ENCODE measurements at places on chromosomes 1 and 21. TPM values are rescaled to one million over a fixed set of nuclear protein-coding genes. Genes with fewer than 3 reads are reported as not detected.

ASCL5 gene
- polyA plus RNA-seq = not detected

CDCP2 gene
- not detected for polyA plus RNA-seq

OR4F16 gene
- polyA plus RNA-seq = not detected

DNA sequence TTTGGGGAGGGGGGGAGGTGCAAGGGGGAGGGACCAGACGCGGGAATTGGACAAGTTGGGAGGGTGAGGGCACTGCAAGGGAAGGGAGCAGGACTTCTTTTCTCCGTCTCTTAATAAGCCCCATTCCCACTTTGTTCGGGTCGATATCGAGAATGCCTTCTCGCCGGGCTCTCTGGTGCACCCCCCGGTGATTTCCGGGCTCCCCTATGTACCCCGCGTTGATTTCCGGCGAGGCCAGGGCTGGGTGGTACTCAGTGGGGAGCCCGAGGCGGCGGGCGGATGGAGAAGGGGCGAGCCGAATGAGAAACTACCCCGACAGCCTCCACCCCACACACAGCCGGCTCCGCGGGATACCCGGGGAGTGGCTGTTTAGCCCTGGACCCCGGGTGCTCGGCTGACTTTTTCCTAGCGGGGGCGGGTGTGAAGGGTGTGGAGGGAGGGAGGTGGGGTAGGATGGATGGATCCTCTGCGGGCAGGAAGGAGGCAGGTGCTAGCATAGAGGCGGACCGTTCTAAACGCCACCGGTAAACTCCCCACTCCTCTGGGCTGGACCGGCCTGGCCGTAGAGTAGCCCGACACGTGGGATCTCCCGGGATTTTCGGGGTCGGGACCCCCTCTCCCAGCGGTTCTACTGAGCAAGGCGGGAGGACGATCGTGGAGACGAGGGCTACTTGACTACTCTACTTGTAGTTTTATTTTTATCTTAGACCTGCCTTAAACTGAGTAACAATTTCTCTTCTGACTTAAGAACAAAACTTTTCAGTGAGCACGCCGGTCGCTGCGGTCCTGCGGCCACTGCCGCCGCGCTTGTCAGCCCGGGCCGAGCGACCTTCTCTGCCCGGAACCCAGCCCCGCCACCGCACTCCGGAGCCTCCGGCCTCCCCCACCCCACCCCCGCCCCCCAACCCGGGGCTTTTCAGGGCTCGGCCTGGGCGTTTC, 1.0 kb downstream of the RNF220 start:
- DNase-seq = no peak

ARTN gene
- polyA plus RNA-seq = 27.2 TPM

DNA sequence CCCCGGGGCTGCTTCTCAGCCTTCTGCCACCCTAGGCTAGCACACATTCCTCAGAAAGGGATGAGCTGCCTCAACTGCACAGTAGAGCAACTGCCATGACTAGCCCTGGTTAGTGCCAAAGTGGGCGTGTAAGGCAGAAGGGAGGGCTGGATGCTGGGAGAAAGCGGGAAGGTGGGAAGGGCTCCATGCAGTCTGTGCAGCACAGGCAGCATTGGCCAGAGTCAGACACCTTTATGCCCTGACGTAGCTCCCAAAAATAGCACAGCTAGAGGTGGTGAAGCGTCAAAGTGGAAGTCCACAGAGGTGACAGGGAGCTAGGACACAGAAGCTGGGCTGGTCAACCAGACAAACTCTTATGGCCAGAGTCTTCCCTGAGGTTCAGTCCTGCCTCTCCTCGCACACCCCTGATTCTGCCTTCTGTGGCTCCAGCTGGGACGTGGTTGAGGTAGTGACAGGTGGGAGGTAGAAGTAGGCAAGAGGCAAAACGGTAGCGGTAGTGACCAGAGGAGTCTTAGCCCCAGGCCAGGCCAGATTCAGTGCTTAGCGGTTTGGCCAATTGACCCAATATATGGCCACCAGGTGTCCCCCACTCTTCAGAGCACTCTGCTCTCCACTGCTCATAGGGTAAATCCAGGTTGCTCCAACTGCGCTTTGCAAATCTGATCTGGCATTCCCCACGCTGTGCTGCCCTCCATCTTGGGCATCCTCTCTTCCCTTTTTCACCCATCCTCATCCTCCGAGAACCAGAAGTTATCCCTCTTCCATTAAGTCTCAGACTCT, 45.6 kb downstream of the DDX20 start:
- DNase-seq = no peak

GOLT1A gene
- polyA plus RNA-seq = 0.46 TPM

GJA5 gene
- 44.0 TPM for polyA plus RNA-seq

DNA sequence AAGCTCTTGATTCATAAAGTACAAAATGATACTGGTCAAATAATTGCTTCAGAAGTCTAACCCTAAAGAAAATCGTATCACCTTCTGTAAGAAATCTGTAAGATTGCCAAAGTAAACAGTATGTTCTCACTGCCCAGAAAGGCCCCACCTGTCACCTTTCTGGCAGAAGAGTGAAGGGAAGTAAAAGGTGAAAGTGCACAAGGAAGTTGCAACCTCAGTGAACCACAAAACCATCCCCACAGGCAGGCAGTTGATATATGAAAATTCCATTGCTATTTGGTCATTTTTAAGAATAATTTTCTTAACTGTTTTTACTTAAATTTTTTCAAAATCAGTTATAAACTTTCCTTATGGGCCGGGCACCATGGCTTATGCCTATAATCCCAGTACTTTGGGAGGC, 48.5 kb upstream of the FBXO28 start:
- DNase-seq = no peak

- no peak for DNase-seq
Observed at GRCh38 chr1:54742282-54742681, 22.0 kb downstream of the PARS2 start.

LCE1E gene
- 1.0 TPM for polyA plus RNA-seq

DNA sequence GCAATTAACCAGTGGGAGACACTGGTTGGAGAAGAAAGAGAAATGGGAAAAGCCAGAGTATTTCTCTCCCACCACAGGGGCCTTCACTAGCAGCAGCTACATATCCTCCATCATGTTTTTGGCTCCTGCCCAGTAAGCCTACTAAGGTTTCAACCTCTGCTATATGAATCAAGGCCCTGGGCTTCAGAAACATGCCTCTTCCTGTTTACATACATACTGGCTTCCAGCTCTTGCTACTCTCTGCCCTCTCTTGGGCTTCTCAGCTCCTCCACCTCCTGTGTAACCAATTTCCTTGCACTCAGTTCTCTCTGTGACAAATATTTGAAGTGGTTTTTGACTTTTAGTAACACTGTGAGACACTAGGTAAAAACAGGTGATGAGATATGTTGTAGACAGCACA, 80.8 kb downstream of the LRRC7 start:
- no peak for DNase-seq

- no peak for DNase-seq
Observed at GRCh38 chr1:1678581-1679380, 13.8 kb downstream of the SLC35E2B start.

DNA sequence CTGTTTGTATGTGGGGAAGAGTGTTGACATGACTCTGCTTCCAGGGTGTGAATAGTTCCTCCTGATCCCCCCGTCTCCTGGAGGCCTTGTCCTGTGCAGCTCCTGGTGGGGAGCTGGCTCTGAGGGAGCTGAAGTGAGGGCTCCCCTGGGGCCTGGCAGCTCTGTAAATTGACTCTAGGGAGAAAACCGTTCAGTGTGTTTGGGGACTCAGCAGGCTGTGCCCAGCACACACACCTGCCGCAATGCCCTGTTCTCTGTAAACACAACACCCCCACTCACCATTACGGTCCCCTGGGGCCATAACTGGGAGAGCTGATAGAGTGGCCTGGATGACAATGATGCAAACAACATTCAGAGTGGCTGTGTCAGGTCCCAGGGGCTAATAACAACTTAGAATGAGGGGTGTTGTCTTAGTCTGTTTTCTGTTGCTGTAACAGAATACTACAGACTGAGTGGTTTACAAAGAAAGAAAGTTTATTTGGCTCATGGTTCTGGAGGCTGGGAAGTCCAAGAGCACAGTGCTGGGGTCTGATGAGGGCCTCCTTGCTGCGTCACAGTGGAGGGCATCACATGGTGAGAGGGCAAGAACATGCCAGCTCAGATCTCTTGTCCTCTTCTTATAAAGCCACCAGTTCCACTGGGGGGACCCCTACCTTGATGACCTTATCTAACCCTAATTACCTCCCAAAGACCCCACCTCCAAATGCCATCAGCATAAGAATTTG, 15.3 kb downstream of the ADORA1 start:
- DNase-seq = no peak

DNA sequence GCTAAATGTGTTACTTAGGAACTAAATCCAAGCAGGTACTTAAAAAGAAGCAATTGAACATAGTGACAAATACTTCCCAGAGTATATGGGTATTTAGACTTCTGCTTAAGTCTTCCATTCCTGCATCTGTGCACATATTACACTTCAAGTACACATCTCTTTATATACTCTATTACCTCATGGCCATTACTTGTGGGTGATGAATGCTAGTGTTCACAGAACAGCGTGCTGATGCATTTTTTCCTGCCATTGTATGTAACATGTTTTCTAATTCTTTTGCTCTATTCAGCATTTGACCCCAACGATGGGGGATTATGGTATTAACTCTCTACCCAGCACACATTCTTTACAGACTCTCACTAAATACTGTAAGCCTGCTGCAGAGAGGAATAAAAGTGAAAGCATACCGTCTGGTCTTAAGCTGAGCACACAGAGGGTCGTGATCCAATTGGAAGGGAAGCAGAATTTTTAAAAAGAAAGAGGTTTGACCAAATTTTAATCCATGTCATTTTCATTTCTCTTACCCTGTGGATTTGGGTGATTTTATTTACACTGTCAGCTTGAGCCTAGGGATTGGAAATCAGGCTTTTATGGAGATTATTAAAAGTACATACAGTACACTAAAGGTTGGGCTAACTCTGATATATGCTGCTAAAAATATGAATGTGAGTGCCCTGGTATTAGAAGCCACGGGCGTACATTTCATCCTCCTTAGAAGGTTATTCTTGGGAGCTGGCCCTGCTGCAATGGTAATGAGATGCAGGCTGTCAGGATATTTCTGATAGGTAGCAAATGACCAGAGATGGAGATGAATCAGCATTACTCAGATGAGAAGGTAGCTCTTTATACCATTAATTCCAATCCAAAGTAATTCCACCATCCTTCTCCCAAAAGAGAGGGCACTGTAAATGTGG, 95.5 kb upstream of the PROX1 start:
- no peak for DNase-seq

GRCh38 chr1:46489169-46489637, 433 bp upstream of the DMBX1 start:
- DNase-seq = no peak

- no peak for DNase-seq
Observed at GRCh38 chr1:12629511-12629956, 11.5 kb upstream of the DHRS3 start.

DNA sequence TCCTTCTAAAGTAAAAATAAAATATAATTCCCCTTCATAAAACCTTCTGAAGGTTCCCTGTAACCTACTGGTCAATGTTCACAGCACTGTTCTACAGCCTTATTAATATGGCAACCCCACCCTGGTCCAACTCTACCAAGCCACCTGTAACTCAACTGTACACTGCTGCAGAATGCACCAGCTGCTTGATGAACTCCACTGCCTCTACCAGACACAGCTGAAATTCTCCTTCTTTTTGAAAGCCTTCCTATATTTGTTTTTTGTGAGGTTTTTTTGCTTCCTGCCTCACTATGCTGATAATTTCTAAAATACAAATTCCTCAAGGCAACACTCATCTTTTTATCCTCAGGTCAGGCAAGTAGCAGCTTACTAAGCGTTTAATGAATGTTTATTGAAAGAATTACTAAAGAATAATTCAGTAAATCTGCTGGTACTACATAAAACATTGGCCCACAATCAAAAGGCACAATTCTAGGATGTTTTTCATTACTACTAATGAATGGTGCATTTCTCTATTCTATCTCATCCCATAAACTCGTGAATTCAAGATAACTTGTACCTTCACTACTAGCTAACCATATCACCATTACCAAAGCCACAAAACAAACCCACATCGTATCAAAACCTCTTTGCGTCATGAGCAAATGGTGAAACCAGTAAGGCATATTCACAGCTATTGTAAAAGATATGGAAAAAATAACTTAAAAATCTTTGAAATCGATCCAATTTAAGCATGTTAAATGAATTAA, 2.4 kb downstream of the SSX2IP start:
- no peak for DNase-seq

ACP6 gene
- polyA plus RNA-seq = 8.0 TPM

DNA sequence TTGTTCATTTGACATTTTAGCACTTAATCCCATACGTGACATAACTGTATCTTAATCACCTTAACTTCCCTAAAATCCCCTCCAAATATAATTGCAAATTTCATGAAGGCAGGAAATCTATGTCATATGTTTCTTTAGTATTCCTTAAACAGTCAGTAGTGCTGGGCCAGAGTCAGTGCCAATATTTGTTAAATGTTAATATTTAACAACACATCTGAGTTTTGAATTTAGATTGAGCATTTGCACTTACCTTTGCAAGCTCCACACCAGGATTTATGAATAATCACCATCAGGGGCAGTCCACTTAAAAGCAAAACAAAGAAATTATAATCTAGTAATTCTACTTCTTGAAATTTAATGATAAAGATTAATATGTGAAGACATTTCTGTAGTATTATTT, 5.3 kb downstream of the KTI12 start:
- no peak for DNase-seq

DNA sequence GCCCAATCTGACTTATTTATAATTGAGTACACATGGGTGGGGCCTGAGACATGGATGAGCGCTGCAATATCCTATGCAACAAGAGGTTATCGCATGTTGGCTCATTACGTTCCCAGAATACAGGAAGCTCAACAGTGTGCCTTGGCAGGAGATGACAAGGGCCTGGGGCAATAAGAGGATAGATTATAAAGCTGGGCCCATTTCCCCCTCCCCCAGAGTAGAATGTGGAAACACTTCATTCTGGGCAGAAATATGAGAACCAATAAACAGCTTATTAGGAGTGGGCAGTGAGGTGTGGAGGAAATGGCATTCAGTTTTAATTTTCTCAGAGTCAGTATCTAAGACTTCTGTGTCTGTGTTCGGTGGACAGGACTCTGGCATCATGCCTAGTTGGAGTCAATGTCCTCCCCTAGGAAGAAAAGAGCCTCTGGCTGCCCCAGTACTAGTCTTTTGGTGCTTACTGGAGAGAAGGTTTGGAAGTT, 92.8 kb downstream of the PIK3R3 start:
- no peak for DNase-seq

DNA sequence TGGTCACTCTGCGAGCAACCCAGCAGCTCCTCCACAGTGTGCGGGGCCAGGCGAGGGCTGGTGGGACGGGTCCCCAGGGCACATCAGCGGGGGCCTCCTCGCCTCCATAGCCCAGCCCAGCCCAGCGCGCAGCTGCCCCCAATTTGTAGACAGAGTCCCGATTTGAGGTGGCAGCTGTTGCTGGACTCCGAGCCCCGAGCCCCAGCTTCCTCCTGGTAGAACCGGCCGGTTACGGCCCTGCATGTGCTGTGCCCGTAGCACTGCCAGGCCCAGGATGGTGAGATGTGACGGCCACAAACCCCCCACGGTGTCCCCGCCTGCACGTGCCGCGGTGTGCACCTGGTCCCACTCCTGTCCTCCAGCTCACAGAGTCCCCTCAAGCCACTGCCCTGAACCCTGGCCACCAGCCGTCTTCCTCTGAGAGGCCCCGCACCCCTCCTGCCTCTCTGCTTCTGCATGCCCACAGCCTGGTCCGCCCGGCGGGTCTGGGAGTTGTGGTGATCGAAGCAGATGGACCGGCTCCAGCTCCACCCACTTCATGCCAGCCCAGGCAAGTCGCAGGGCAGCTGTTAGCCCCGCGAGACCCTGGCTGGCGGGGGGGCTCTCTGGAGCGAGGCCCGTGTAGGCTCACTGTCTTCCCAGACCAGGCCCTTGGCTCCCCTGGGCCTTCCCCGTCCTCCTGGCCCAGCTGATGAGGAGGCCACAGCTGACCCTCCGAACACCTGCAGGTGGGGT, 55.5 kb downstream of the MORN1 start:
- no peak for DNase-seq

GRCh38 chr1:204600968-204601367, 84.6 kb downstream of the LRRN2 start:
- DNase-seq = no peak

Measured in keratinocyte (primary cell).